ENCODE measurements at places on chromosomes 7 and 10.

GRCh38 chr7:12578930-12579640 lies 8.6 kb downstream of the SCIN start:
- DNase-seq, result no peak

DNA sequence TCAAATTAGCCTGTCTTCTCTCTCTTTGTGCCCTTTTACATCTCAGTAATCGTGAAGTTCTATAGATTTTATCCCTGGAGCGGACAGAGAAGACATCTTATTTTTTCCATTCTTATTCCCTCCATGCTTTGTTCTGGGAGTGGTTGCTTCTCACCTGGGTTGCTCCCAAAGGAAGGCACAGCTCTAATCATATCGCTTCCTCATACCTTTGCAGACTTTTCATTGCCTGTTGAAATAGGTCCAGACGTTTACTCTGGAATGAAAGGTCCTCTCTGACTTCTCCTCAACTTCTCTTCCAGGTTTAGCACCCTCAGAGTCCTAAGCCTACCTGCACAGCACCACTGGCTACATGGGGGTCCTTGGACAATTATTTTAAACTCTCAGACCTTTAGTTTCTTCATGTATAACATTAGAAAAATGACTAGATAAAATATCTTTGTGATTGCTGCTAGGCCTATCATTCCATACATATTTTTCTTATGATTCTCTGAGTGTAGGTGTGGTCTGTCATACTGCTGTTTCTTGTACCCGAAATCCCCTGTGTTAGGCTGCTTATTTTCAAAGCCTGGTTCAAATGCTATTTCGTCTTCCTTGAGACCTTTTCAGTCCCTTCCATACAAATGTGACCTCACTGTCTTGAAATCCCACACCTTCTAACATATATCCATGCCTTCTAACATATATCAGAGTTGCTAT lies 418.1 kb downstream of the GFRA1 start:
- peak; percentile 20 for DNase-seq

- peak; percentile 21 for DNase-seq
Observed at GRCh38 chr7:101507791-101508252, 121.3 kb downstream of the MYL10 start.

DNA sequence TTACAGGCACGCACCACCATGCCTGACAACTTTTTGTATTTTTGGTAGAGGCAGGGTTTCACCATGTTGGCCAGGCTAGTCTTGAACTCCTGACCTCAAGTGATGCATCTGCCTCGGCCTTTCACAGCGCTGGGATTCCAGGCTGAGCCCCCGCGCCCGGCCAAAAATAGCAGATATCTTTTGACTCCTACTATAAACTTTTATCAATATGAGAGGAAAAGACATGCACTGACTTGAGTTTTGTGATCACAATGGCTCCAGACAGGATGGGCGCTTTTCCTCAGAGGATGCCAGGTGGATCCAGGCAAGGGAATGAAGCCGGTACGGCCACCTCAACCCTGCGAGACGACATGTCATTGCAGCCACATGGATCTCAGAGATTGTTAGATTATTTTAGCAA lies 123.9 kb downstream of the DNAJB6 start:
- DNase-seq, result no peak

Data from NCI-H226 (cell line).